8988T (cell line): ENCODE measurements at places on chromosomes 2 and 18.

- no peak for DNase-seq
Observed at GRCh38 chr2:131035826-131036231, 57.4 kb downstream of the FAM168B start.

DNA sequence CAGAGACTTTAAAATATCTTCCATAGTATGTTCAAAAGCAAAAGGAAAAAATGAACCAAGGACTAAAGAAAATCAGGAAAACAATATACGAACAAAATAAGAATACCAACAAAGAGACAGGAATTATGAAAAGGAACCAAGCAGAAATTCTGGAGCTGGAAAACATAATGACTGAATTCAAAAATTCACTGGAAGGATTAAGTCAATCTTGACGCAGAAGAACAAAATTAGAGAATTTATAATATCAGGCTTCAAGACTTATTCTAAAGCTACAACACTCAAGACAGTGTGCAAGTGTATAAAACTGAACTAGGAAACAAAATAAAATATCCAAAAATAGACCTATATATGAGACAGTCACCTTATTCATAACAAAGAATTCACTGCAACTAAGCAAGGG, 56.9 kb upstream of the GYPC start:
- DNase-seq, result no peak

GRCh38 chr18:56382541-56382940, 255.9 kb downstream of the TXNL1 start:
- DNase-seq, result no peak

- no peak for DNase-seq
Observed at GRCh38 chr18:48862678-48863270, 88.0 kb downstream of the SMAD7 start.
